ENCODE measurements at places on chromosomes 13 and 19.

DNA sequence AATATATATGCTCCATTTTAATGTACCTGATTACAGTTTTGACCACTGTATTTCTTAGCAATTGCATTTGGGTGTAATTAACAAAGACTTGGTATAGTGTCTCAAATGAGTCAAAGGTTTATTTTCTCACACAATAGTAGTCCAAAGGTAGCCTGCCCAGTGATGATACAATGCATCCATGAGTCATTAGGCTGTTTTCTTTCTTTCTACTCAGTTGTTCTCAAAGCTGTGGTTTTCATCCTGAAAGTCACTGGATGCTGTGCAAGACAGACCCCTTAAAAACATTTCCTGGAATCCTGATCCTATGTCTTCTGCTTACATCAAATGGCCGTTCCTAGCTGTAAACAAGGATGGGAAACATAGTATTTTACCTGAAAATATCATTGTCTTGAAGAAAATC lies 651.2 kb upstream of the MIR17HG start:
- no peak for DNase-seq

DNA sequence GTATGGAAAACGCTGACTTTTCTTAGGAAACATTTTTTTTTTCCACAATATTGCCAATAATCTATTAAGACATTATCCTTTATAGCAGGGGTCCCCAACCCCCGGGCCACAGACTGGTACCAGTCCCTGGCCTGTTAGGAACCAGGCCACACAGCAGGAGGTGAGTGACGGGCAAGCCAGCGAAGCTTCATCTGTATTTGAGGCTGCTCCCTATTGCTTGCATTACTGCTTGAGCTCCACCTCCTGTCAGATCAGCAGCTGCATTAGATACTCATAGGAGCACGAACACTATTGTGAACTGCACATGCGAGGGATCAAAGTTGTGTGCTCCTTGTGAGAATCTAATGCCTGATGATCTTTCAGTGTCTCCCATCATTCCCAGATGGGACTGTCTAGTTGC lies 793.7 kb downstream of the SLITRK5 start:
- no peak for DNase-seq

DNA sequence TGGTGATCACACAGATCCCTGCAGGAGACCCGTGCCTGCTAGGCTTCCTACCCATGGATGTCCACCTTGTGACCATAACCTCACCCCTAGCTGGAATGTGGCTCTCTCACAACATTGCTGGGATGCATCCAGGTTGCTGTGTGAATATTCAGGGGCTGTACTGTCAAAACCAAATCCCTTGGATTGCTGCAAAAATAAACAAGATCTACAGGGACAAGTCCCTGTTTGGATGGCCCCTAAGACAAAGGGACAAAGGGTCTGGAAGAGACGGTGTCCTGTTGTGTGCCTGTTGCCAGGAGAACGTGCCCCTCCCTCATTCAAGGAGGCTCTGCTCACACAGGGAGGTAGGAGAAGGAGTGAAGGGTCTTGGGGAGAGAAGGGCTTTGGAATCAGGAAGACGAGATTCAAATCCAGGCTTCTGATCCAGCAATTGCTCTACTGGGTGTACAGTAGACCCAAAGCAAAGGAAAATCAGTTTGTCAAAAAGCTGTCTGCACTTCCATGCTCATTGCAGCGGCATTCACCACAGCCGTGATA lies 89.2 kb upstream of the WASF3 start:
- DNase-seq, result no peak

DNA sequence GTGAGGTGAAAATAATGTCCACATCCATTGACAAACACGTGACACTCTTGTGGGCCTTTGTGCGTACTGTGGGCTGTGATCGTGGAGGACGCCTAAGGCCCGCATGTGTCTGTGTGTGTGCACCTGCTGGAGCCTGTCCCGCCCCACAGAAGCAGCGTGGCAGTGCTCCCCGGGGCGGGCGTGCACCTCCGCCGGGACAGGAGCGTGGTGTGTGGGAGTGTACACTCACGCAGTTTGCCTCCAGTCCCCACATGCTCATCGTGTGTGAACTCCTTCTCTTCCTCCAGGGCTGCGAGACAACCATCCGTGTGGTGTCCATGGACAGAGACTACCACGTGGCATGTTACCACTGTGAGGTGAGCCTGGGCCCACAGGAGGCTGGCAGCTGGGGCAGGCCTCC lies 13.9 kb downstream of the WTIP start:
- DNase-seq, result no peak

- no peak for DNase-seq
Observed at GRCh38 chr19:33472691-33473652, 48.6 kb downstream of the PEPD start.

- no peak for DNase-seq
Observed at GRCh38 chr13:95455782-95456181, 96.7 kb upstream of the CLDN10 start.

DNA sequence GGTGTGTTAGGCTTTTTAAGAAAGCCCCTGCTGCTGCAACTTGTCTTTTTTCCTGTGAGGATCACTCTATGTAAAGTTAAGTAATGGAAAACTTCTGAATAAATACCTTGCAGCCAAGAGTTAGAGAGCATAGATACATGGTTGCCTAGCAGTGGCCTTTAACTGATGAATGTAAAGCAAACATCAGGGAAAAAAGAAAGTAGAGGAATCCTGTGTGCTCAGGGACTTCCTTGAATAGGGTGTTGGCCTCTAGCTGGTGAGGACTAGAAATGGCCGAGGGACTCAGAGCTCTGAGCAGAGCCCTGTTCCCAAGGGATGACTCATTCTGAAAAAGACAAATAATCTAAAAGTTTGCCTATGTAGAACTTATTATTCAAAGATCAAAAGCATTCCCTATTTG lies 135.7 kb downstream of the MIPEP start:
- no peak for DNase-seq

DNA sequence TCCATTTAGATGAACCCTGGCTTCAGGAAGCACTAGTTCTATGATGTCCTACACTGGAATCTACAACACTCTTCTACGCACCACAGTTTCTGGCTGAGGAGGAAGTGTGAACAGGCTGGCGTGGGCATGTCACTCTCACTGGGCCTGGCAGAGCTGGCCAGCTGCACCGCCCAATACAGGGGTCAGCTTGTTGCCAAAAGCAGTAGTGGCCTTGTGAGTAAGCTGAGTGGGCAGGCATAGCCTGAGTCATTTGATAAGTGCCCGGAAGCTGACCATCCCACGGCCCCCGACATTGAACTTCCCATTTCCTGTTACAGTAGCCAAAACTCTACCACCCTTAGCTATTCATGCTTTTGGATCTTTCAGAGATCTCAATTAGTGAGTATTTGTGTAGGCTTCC lies 240.9 kb upstream of the SERP2 start:
- no peak for DNase-seq

- no peak for DNase-seq
Observed at GRCh38 chr13:85632526-85633195, 166.6 kb downstream of the SLITRK6 start.

GRCh38 chr13:99985241-99985874 lies 3.8 kb downstream of the ZIC2 start:
- no peak for DNase-seq

DNA sequence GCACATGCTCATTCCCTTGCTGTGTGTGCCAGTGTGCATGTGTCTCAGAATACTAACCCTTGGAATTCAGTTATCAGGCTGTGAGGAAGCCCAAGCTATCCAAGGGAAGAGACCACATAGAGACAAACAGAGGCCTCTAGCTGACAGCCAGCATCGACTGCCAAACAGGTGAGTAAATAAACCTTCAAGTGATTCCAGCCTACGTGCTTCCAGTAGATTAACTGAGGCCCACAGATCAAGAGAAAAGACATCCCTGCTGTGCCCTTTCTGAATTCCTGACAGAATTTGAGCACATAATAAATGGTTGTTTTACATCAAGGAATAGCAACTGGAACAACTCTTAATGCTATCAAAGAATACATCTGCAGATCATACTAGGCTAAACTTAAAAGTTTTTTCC lies 17.5 kb downstream of the ZC3H13 start:
- DNase-seq, result no peak

DNA sequence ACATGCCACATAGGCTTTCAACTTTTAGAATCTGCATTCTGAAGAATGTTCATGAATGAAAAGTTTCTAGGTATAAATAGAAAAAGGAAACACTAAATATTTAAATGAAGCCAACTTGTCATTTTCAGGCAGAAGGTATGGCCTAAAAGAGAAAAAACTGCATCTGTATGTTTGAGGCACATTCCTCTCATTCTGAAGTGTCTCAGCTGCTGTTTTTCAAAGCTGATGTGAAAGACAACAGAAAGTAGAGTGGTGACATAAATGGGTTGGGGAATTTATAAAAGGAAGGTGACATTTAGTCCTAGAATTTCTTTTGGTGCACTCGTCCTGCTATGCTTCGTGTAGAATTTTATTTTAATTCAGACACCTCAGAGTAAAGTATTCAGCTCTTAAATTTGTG lies 539.6 kb upstream of the SLITRK5 start:
- no peak for DNase-seq

DNA sequence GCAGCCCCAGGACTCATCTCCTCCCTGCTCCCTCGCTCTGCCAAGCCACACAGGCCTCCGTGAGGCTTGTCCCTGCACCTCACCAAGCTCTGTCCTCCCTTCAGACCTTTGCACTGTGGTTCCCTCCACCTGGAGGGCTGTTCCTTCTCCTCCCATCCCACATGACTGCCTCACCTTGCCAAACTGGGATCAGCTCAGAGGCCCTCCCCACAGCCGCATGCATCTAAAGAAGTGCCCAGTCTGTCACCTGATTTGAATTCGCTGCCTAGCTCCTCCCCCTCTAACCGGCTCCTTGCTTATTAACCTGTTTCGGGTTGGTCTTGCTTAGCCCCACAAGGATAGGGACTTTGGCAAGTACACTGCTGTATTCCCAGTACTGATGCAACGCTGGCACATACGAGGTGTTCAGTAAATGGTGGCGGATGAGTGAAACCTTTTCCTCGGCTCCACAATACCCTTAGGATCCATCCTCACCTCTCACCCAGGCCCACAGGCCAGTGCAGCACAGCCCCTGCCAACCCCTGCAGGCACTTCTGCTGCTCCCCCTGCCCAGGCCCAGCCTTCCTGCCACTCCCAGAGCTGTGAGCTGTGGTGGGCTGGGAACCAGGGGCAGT lies 4.4 kb downstream of the AKT2 start:
- no peak for DNase-seq

- no peak for DNase-seq
Observed at GRCh38 chr19:58561373-58562121, 3.1 kb upstream of the UBE2M start.

DNA sequence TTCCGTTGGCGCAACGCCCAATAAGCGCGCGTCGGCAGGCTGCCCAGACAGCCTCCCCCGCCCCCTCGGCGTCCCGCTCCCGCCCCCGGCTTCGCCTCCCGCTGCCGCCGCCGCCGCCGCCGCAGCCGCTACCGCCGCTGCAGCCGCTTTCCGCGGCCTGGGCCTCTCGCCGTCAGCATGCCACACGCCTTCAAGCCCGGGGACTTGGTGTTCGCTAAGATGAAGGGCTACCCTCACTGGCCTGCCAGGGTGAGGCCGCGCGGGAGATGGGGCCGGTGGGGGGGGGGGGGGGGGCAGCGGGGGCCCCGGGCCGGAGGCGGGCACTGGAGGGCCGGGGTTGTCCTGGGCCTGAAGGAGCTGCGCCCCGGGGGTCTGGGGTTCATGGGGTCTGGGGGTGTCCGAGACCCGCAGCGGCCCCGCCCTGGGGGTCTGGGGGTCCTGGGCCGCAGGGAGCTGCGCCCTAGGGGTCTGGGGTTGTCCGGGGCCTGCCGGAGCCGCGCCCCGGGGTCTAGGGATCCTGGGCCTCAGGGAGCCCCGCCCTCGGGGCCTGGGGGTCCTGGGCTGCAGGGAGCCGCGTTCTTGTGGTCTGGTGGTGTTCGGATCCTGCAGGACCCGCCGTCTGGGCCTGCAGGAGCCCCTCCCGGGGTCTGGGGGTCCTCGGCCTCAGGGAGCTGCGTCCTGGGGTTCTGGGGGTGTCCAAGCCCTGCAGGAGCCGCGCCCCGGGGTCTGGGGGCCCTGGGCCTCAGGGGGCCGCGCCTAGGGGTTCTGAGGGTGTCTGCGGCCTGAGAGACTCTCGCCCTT lies at the start of gene HDGFL2:
HDGFL2 (plus strand) TSS at position 124 of the 801 bp plus-strand sequence; CDS start at position 178, 54 bp downstream.
- no peak for DNase-seq

GRCh38 chr19:16296713-16297112 lies 27.9 kb upstream of the KLF2 start:
- no peak for DNase-seq

- no peak for DNase-seq
Observed at GRCh38 chr19:8336660-8337059, 6.4 kb downstream of the KANK3 start.

DNA sequence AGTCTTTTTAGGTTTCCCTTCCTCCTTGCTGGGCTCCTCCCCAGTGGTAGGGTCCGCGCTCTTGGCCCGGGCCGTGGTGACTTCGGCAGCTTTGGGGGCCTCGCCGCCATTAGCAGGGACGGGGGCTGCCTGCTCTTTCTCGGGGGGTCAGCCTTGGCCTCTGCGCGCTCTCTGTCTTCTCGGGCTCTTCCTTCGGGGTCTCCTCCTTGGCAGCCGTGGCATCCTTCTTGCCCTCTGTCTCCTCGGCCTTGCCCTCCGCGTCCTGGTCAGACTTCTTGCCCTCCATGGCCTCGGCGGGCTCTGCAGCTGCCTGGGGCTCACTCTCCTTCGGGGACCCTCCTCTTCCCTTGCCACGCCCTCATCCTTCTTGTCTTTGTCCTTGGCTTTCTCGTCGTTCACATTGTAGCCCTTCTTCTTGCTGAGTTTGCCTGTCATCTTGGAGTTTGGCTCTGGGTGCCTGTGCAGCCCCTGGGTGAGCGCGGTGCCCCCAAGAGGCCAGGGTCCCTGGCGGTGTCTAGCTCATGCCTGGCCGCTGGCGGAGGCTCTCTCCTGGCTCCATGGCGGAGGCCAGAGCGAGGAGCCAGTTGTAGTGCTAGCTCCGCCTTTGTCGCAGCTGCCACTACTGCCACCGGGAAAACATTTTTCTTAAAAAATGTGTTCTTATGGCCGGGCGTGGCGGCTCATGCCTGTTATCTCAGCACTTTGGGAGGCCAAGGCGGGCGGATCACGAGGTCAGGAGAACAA lies 283.0 kb upstream of the SGCG start:
- DNase-seq, result no peak

GRCh38 chr13:34107806-34108205 lies 289.9 kb downstream of the RFC3 start:
- DNase-seq, result no peak

GRCh38 chr19:33402421-33403220 lies 29.1 kb downstream of the CEBPG start:
- no peak for DNase-seq

DNA sequence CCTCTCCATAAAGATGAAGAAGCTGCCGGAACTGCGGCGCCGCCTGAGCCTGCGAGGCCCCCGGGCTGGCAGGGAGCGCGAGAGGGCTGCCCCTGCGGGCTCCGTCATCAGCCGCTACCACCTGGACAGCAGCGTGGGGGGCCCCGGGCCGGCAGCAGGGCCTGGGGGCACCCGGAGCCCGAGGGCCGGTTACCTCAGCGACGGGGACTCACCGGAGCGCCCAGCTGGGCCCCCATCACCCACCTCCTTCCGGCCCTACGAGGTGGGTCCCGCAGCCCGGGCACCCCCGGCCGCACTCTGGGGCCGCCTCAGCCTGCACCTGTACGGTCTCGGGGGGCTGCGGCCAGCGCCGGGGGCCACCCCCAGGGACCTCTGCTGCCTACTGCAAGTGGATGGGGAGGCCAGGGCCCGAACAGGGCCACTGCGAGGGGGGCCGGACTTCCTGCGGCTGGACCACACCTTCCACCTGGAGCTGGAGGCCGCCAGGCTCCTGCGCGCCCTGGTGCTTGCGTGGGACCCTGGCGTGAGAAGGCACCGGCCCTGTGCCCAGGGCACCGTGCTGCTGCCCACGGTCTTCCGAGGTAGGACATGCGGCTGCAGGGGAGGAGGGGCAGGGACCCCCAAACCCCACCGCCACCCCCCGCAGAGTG lies 2.7 kb downstream of the SYDE1 start:
- no peak for DNase-seq

All from T-helper 9 cell (primary cell).